ENCODE measurements at places on chromosomes 2 and 18.

DNA sequence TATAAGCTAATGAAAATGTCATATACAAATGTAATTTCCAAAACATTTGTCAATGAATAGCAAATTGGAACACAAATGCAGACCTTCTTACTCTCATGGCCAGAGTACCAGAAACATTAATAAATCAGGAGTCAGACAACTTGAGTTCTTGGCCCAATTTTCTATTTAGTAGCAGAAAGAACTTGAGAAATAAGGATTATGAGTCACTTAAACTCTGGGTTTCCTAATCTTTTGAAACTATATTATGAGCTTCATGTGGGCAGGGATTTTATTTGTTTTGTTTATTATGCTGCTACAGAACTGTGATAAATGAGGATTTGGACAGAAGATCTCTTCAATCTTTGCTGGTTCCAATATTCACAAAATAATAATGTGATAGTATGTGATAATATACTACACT, 686.7 kb downstream of the NR4A2 start:
- no peak for DNase-seq

DNA sequence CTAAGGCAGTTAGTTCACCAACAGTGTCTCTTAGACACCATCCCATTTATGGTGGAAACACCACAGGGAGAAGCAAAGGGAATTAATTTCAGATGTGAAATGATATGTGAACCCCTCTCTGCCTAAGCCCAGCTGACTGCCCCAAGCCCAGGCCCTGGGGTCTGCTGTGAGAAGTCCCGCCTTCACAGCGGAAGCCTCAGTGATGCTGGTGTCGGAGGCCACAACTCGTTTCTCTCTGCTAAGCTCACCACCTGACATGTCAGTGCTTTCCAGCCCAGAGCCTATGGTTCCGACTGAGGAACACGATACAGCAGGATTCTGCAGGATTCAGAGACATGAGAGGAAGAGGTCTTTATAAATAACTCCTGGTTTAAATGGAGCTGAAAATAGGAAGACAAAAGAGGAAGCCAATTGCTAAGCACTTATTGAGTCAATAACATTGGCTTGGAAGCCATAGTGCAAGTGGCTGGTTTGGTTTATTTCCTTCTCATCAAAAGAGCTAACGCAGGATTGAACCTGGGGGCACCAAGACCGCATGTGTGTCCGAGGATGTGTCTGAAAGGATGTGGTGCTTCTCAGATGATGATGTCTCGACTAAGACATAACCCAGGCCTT, 21.9 kb upstream of the LOXHD1 start:
- no peak for DNase-seq

GRCh38 chr2:233990261-233990798, 60.2 kb upstream of the SPP2 start:
- no peak for DNase-seq

DNA sequence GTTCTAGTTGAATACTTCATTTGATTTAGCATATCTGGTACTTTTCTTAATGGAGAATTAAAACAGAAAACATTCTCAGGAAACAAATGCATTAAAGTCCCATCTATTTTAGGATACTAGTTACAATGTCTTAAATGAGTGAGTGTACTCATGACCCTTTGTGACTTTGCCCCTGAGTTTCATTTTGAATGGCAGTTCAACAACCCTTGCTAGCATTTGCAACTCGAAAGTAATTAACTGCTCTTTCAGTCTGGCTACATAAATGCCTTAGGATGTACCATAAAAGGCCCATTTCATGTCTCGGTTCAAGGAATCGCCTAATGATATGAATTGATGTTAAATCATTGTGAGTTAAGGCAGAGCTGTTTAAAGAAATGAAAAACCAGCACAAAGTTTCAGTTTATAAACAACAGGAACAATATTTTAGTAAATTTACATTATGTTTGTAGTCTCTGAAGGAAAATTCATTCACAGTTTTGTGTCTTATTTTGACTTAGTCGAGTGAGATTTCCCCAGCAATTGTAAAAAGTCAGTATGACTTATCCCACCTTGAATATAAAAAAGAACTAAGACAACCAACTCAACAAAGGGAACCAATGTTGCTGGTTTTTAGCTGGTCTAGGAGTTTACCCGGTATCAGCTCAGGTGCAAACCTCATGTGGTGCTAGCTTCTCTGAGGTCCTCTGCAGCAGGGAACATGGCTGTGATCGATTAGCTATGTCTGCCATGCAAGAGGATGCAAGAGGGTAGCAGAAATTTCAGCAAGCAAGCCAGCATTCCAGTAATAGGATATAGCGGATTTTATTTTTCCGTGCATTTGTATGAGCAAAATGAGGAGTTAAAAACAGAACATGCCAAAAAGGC, 386.2 kb downstream of the PTPRM start:
- no peak for DNase-seq

GRCh38 chr2:2566396-2567323, 235.6 kb upstream of the MYT1L start:
- DNase-seq, result no peak

DNA sequence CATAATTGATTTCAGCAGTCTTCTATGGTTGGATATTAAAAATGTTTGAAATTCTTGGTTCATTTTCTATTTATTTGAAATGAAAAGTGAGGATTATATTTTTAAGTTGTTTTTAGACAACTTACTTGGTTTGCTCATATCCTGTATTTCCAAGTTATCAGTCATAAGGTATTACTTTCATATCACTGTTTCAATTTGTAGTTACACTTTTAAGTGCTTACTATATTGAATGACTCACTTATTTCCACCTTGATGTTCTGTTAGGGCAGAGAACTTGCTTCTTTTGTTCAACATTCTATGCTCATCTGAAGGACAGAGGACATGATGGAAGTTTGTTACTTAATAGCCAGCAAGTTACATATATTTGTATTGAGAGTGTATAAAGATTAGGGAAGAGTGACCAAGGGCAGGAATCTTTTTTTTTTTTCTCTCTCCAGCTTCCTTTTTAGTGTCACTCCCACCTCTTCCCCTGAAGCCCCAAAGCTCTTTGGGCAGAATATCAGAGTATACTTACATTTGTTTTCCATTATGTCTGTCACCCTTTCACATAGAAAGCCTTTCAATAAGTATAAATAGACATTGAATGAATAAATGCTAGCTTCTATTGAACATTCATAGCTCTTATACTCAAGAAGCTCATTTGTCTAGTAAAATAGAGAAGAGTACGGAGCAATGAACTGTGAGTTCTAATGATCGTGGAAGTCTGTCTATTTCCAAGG, 28.1 kb downstream of the PIK3C3 start:
- DNase-seq, result no peak

DNA sequence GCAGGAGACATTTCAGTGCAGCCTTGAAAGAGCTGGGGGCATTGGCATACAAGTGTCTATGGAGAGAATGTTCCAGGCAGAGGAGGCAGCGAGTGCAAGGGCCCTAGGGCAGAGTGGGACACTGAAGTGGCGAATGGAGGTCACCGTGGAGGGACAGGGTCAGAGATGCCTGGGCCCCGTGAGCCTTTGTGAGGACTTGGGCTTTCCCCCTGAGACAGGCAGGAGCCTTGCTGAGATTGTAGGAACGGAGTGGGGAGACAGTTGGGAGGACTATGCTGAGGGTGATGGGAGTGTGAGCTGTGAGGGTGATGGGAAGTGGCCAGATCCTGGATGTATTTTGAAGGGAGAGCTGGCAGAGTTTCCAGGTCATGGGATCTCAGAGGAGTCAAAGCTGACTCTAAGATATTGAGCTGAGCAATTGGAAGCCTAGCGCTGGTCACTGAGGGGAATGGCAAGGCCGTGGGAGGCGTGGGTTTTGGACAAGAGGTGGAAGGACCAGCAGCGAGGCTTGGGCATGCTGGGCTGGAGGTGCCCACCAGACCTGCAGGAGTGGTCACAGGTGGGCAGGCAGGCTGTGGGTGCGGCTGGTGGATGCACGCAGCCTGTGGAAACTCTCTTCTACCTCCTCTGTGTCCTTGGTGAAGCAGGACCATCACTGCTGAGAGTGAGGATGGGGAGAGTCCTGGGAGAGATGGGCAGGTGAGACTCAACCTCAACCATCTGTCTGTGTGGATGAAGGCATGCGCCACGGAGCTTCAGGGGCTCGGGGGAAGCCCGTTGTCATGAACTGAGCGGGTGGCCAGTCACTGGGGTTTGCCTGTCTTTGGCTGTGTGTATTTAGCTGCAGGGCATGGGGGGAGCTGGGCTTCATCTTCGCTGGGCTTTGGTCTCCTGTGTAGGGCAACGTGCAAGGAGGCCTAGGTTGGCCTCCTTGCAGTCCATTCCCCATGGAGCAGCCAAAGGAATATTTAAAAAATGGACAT, 241.2 kb upstream of the HS6ST1 start:
- DNase-seq, result no peak

- DNase-seq, result no peak
These were observed 218.4 kb downstream of the MREG start for GRCh38 chr2:215794829-215795546.

DNA sequence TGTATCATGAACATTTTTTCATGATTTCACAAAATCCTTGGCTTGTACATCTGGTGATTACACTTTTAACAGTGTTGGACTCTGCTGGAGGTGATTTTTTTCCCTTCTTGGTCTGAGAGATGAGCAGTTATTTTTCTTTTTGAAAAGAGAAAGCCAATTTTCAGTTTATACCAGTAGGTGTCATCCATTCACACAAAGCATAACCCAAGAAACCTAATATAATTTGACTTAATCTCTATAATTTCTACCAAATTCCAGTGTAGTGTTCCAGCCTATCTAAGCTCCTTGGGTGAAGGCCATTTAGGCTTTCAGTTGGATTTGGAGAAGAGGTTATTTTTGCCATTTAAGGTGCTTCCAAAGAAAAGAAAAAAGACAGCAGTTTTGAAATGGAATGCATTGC, 7.7 kb upstream of the ICOS start:
- no peak for DNase-seq

DNA sequence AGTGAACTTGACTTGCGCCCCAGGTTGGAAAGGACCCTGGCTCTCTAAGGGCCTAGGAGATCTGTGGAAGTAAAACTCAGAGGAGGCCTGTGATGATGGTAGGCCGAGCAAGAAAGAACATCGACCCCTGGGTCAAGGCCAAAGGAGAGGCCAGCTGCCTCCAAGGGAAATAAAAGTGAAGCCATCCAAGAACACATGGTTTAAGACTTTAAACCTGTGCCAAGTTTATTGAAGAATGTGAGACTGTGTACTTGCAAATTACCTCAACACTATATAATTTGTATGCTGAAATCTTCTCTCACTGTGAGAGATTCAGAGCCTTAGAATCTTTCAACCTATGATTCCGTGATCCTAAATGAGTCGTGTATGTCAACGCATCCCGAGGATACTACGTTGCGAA, 40.7 kb upstream of the COBLL1 start:
- DNase-seq, result no peak

DNA sequence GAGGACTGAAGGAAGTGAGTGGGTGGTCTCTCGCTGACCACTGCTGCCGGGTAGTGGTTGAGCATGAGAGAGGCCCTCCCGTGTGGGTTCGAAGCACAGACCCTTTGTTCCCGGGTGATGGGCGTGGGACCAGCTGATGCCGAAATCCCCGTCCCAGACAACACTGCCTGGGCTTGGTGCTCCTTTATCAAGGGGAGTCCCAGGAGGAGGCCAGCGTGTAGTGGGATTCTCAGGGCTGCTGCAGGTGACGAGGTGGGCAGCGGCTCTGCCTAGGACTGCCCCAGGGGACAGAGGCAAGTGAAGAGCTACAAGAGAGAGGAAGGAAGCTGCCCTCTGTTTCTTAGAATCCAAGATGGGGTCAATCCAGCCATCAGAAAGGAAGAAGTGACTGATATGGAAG, 251.3 kb upstream of the PXDN start:
- DNase-seq, result no peak

GRCh38 chr18:66557091-66557490, 46.8 kb downstream of the CDH19 start:
- DNase-seq, result no peak

DNA sequence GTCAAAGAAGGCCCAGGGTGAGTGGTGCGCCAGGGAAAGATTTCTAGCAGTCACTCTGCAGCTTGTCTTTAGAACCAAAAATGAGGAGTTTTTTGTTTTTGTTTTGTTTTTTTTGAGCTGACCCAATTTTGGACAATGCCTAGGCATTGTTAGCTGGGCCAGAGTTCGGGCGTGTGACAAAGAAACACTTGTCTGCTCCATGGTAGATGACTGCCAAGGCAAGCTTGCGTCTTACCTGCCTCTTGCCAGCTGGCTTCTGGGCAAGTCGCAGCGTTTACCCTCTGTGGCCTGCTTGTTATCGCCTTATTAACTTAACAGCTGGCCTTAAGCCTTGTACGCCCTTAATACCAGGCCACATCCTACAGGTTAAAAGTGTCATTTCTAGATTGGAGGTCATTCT, 114.3 kb downstream of the GALNT1 start:
- DNase-seq, result no peak

DNA sequence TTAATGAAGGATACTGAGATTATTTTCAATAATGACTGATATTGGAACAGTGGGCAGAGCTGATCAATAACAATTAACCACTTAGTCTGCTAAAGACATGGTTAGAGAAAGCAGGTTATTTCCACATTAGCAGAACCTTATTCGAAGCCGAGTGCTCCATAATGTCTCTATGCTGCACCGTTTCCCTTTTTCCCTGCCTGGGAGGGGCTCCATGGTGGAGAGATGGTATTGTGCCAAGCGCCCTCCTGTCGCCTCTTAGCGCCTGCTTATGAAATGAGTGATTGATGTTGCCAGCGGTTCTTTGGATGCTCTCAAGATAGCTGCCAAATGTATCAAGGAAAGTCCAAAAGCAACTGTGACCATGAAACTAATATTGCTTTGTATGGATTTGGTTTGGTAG, 34.6 kb upstream of the INSIG2 start:
- DNase-seq, result no peak

DNA sequence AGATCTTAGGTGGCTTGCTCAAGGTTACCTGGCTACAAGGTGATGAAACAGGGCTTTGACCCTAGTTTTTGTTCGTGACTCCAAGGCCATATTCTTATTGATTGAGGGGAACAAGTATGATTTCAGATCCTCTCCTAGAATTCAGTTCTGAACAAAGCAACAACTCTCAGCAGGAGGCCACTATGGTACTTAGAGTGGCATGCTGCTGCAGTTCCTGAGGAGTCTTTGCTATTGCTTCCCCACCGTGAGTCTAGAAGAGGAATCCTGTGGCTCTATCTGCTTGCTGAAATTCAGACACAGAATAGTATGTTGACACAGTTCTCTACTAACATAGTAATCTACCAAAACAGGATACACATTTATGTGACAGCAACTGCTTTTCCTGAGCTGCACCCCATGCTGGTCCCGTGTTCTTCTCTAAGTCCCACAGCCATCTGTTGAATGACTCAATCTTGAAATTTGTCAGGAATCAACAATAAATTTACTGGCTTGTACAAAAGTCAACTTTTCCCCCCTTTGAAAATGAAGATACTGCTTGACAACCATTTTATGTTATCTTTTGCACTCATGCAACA, 4.1 kb downstream of the TGFBRAP1 start:
- no peak for DNase-seq

All from stimulated activated CD4-positive, alpha-beta T cell treated with anti-CD3 and anti-CD28 coated beads, TNF-alpha, amount 100 ng/mL, for 24 hours (primary cell).